ENCODE measurements at places on chromosomes 11 and 22. TPM values are rescaled to one million over a fixed set of nuclear protein-coding genes. Genes with fewer than 3 reads are reported as not detected.

Gene ACR
- not detected for total RNA-seq

Gene INS
- not detected for total RNA-seq

DNA sequence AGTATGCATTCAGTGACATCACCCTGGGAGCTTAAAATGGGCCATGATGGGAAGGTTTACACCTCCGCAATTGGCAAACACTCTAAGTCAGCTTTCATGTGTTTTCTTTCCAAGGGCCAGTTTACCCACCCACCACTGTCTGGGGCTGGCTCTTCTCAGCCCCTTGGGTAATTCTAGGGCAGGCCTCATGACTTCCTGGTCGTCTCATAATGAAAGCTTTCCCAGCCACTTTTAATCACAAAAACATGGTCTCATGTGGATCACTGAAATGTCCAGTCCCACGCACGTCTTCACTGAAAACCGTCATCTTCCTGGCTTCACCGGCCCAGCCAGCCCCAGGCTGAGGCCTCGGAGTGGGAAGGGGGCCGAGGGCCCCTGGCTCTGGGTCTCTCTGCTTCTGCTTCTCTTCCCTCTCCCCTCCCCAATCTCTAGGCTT is 58.5 kb upstream of the ANO1 start:
- H3K4me1 ChIP-seq = no peaks in the 10 kb centered on the region
- DNase-seq = no peak
- H3K36me3 ChIP-seq = no peaks in the 10 kb centered on the region
- peaks cover 5% of the 10 kb centered on the region for H3K27me3 ChIP-seq

GRCh38 chr11:13669544-13670488 is 1.3 kb downstream of the FAR1 start:
- peaks cover 38% of the 10 kb centered on the region for H3K36me3 ChIP-seq
- DNase-seq = no peak
- H3K27me3 ChIP-seq = peaks cover 12% of the 10 kb centered on the region
- peak overlapping the region; percentile 98 for H3K27ac ChIP-seq
- peak overlapping the region; percentile 96 for H3K4me3 ChIP-seq

Gene OR10AG1
- not detected for total RNA-seq

Gene SCGB1A1
- total RNA-seq = not detected

- H3K36me3 ChIP-seq = no peaks in the 10 kb centered on the region
- DNase-seq = no peak
- H3K4me3 ChIP-seq = no peak overlapping the region
- no peak overlapping the region for H3K27ac ChIP-seq
Measured at GRCh38 chr11:121154486-121155314, 53.7 kb downstream of the TECTA start.

DNA sequence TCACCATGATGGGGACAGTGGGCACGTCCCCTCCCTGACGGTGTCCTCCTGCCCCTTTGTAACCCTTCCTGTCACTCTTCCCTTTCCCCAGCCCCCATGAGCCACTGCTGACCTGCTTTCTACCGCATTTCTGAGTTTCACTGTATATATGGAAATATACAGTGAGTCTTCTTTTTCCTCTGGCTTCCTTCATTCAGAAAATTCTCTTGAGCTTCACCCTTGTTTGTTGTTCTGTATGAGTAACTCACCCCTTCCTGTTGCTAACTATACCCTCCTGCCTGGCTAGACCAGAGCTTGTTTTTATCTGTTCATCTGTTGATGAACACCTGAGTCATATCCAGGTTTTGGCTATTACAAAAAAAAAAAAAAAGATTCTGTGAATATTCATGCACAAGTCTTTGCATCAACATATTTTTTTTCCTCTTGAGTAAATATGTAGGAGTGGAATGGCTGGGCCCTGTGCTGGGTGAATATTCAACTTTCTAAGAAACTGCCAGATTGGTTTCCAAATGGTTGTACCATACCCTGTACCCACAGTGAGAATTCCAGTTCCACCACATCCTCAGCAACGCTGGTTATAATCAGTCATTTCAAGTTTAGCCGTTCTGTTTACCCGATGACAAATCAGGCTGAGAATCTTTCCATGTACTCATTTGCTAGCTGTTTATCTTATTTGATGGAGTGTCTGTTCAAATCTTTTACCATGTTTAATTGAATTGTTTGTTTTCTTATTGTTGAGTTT is 62.0 kb downstream of the IGF2 start:
- H3K27me3 ChIP-seq = peaks cover 23% of the 10 kb centered on the region
- peaks cover 10% of the 10 kb centered on the region for H3K4me1 ChIP-seq
- H3K36me3 ChIP-seq = no peaks in the 10 kb centered on the region
- no peak overlapping the region for H3K4me3 ChIP-seq

Gene GGT5
- total RNA-seq = not detected

GRCh38 chr22:43225609-43226008 is 38.7 kb upstream of the TTLL12 start:
- no peak overlapping the region for H3K27ac ChIP-seq
- no peaks in the 10 kb centered on the region for H3K36me3 ChIP-seq
- no peak for DNase-seq
- no peaks in the 10 kb centered on the region for H3K27me3 ChIP-seq
- peaks cover 4% of the 10 kb centered on the region for H3K4me1 ChIP-seq
- no peak overlapping the region for H3K4me3 ChIP-seq

Gene MRGPRE
- total RNA-seq = not detected

GRCh38 chr11:129866311-129866710 is 29.1 kb downstream of the NFRKB start:
- H3K36me3 ChIP-seq = peaks cover 45% of the 10 kb centered on the region
- DNase-seq = no peak
- no peaks in the 10 kb centered on the region for H3K27me3 ChIP-seq
- H3K4me1 ChIP-seq = peaks cover 5% of the 10 kb centered on the region

- peak overlapping the region; percentile 4 for H3K27ac ChIP-seq
- no peak for DNase-seq
- peak overlapping the region; percentile 0 for H3K4me3 ChIP-seq
- H3K36me3 ChIP-seq = peaks cover 33% of the 10 kb centered on the region
Measured at GRCh38 chr11:118441770-118442275, 5.5 kb downstream of the KMT2A start.

GRCh38 chr11:116631201-116631600 is 141.6 kb downstream of the BUD13 start:
- no peak overlapping the region for H3K27ac ChIP-seq
- H3K4me1 ChIP-seq = no peaks in the 10 kb centered on the region
- no peak overlapping the region for H3K4me3 ChIP-seq
- H3K36me3 ChIP-seq = no peaks in the 10 kb centered on the region

Gene SEZ6L
- not detected for total RNA-seq

- DNase-seq = no peak
- peaks cover 28% of the 10 kb centered on the region for H3K27me3 ChIP-seq
- H3K27ac ChIP-seq = no peak overlapping the region
- no peaks in the 10 kb centered on the region for H3K36me3 ChIP-seq
- no peak overlapping the region for H3K4me3 ChIP-seq
Measured at GRCh38 chr11:116471608-116472256, 301.1 kb downstream of the BUD13 start.

DNA sequence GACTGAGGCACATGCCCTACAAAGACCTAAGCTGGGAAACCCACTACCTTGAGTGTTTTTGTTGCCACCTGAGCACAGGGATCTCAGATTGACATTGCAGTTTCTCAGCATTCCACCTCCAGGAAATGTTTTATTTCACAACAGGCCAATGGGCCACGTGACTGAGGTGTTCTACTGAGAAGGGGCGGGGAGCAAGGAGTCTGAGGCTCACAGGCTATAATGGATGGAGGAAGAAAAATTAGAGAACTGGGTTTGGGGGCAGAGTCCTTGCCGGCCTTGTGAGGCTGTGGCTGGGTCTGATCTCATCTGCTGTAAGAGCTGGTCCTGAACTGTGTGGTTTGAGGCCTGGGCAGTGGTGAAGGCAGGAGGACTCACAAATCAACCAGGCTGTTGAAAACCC is 40.7 kb downstream of the ZNF202 start:
- no peaks in the 10 kb centered on the region for H3K27me3 ChIP-seq
- no peak overlapping the region for H3K27ac ChIP-seq
- no peaks in the 10 kb centered on the region for H3K36me3 ChIP-seq
- no peak for DNase-seq

- no peak overlapping the region for H3K27ac ChIP-seq
- no peaks in the 10 kb centered on the region for H3K27me3 ChIP-seq
- no peaks in the 10 kb centered on the region for H3K4me1 ChIP-seq
- no peak overlapping the region for H3K4me3 ChIP-seq
Measured at GRCh38 chr22:38549101-38549894, 20.7 kb downstream of the DMC1 start.

DNA sequence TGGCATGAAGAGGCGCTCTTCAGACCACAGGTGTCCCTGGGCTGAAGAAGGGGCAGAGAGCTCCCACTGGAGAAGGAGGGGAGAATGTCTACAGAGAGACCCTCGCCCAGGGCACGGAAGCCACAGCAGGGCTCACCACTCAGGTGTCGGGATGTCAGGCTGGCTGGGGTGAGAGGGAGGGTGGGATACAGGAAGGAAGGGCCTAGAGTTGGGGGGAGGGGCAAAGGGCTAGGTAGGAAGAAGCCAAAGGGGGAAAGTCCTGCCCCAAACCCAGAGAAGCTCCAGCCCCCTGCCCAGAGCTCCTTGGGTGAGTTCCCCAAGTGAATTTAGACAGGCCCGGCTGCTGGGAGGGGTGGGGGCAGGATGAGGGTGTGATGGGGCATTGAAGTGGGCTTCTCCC is 232.0 kb downstream of the CEP164 start:
- no peaks in the 10 kb centered on the region for H3K36me3 ChIP-seq
- H3K4me3 ChIP-seq = no peak overlapping the region
- no peaks in the 10 kb centered on the region for H3K27me3 ChIP-seq

Gene MAP6
- not detected for total RNA-seq

Gene MRE11
- total RNA-seq = 41.4 TPM

- no peaks in the 10 kb centered on the region for H3K27me3 ChIP-seq
- peaks cover 2% of the 10 kb centered on the region for H3K4me1 ChIP-seq
- H3K27ac ChIP-seq = no peak overlapping the region
- no peaks in the 10 kb centered on the region for H3K36me3 ChIP-seq
- no peak for DNase-seq
Measured at GRCh38 chr11:123694551-123694950, 40.1 kb upstream of the SCN3B start.

Gene PNPLA2
- total RNA-seq = 34.7 TPM

DNA sequence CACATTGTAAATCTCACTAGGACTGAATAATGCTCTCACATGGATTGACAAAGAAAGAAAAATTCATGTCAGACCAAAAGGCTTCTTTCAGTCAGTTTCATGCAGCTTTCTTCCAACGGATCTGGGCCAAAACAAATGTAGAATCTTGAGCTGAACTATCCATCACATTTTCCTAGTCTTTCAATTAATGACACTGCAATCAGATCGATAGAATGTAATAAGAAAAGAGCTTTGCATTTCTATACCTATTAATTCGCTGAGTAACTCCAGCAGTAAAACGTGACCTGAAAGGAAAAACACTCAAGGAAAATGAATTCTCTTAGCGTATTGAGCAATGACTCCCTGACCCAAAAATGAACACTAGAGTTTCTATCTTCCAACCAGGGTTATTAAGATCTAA is 194.8 kb upstream of the BLID start:
- H3K27me3 ChIP-seq = peaks cover 9% of the 10 kb centered on the region
- H3K4me1 ChIP-seq = no peaks in the 10 kb centered on the region
- DNase-seq = no peak
- no peak overlapping the region for H3K4me3 ChIP-seq

DNA sequence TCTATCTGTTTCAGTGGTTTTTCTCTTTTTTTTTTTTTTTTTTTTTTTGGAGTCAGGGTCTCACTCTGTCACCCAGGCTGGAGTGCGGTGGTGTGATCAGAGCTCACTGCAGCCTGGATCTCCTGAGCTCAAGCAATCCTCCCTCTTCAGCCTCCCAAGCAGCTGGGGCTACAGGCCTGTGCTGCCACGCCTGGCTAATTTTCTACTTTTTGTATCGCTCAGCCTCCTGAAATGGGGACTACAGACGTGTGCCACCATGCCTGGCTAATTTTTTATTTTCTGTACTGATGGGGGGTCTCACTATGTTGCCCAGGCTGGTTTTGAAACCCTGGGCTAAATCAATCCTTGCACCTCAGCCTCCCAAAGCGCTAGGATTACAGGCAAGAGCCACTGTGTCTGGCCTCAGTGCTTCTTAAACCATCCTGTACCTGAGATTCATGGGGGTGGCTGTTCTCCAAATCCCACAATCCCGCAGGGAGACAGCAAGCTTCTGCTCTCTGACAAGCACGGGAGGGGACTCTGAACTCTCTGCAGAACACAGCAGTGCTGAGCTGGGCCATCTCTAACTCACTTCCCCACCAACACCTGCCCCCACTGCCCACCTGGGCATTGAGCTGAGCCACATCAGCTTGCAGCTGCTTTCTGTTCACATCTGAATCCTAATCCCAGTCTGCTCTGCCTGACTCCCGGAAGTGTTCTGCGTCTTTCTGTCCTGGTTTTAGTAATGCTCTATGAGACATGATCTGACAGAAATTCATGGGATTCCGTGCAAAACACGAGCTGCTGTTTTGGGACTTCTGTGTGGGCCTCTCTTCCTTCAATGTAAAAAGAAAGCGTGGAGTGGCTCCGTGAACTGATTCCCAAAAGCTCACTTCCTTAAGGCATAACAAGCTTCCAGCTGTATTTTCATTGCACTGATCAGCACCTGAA is 400.0 kb downstream of the LARGE1 start:
- no peak overlapping the region for H3K4me3 ChIP-seq
- H3K27me3 ChIP-seq = peaks cover 6% of the 10 kb centered on the region
- no peaks in the 10 kb centered on the region for H3K4me1 ChIP-seq
- no peaks in the 10 kb centered on the region for H3K36me3 ChIP-seq
- DNase-seq = no peak

GRCh38 chr11:61971248-61972111 is 4.0 kb upstream of the FTH1 start:
- peak; percentile 47 for DNase-seq
- H3K4me3 ChIP-seq = peak overlapping the region; percentile 22
- H3K4me1 ChIP-seq = peaks cover 47% of the 10 kb centered on the region
- no peaks in the 10 kb centered on the region for H3K27me3 ChIP-seq
- peak overlapping the region; percentile 61 for H3K27ac ChIP-seq

Gene UPK2
- total RNA-seq = 0.48 TPM

GRCh38 chr11:86676533-86677154 is 4.2 kb upstream of the ME3 start:
- DNase-seq = no peak
- H3K4me3 ChIP-seq = no peak overlapping the region
- peaks cover 2% of the 10 kb centered on the region for H3K4me1 ChIP-seq
- H3K36me3 ChIP-seq = peaks cover 2% of the 10 kb centered on the region
- H3K27me3 ChIP-seq = peaks cover 20% of the 10 kb centered on the region

Gene CLMP
- not detected for total RNA-seq

- peaks cover 1% of the 10 kb centered on the region for H3K4me1 ChIP-seq
- no peaks in the 10 kb centered on the region for H3K36me3 ChIP-seq
- peaks cover 34% of the 10 kb centered on the region for H3K27me3 ChIP-seq
- no peak overlapping the region for H3K4me3 ChIP-seq
- peak; percentile 73 for DNase-seq
- no peak overlapping the region for H3K27ac ChIP-seq
Measured at GRCh38 chr22:39622881-39623367, 52.4 kb downstream of the CACNA1I start.

GRCh38 chr11:75907906-75908527 is 93.0 kb downstream of the UVRAG start:
- no peaks in the 10 kb centered on the region for H3K27me3 ChIP-seq
- H3K4me1 ChIP-seq = peaks cover 32% of the 10 kb centered on the region
- H3K4me3 ChIP-seq = no peak overlapping the region
- H3K27ac ChIP-seq = peak overlapping the region; percentile 20
- DNase-seq = no peak

GRCh38 chr22:21734540-21735199 is 924 bp downstream of the YPEL1 start:
- H3K4me3 ChIP-seq = peak overlapping the region; percentile 85
- peaks cover 7% of the 10 kb centered on the region for H3K4me1 ChIP-seq
- peak; percentile 12 for DNase-seq
